ENCODE measurements at places on chromosomes 3 and 15.

- peak; percentile 40 for DNase-seq
These were observed 19.5 kb downstream of the MESD start for GRCh38 chr15:80970018-80970657.

- no peak for DNase-seq
These were observed 43.5 kb upstream of the STXBP5L start for GRCh38 chr3:120864541-120864940.

GRCh38 chr3:113867506-113867905 lies 28.9 kb downstream of the GRAMD1C start:
- DNase-seq = peak; percentile 4

- no peak for DNase-seq
These were observed 58.9 kb downstream of the SFMBT1 start for GRCh38 chr3:52986938-52987337.

DNA sequence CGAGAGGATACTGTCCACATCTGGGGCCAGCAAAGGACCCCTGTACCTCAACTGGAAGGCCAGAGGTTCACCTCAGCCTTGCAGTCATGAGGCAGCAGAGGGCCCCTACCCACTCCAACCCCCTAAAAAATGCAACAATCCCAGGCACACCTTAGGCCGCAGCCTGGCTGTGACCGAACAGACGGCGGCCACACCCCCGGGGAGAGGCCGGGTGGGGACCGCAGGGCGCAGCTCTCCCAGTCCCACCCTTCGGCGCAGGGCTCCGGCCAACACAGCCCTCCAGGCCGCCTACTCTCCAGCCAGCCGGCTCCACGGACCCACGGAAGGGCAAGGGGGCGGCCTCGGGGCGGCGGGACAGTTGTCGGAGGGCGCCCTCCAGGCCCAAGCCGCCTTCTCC lies 457 bp upstream of the DNAJA4 start:
- DNase-seq = no peak

DNA sequence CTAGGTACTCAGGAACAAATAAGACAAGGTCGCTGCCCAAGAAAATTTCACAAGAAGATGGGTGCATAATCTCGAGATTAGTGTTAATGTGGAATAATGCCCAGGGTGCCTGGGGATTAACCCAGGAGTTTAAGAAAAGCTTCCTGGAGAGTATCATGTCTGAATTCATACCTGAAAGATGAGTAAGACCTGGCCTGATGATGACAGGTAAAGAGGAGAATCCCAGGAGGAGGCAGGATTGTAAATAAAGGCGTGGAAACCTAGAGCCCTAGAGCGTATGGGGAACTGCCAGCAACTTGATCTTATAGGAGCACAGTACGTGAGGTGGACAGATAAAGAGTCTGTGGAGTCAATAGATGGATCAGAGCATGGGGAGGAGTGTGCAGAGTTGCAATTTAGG lies 43.0 kb downstream of the ARRDC4 start:
- no peak for DNase-seq

GRCh38 chr3:188671971-188672370 lies 499.8 kb upstream of the TPRG1 start:
- DNase-seq = no peak

DNA sequence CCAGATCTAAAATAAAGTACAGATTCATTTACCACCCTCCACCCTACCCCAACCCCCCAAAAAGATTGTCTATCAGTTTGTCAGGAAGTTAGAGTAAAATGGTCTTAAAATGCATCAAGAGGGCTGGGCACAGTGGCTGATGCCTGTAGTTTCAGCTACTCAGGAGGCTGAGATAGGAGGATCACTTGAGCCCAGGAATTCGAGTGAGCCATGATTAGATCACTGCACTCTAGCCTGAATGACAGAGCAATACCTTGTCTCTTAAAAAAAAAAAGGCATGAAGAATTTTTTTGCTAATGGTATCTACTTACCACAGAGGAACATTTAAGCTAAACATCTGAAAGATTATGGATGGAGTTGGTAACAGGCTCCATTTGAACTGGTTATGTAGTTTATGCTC lies 71.0 kb downstream of the RBM6 start:
- no peak for DNase-seq

DNA sequence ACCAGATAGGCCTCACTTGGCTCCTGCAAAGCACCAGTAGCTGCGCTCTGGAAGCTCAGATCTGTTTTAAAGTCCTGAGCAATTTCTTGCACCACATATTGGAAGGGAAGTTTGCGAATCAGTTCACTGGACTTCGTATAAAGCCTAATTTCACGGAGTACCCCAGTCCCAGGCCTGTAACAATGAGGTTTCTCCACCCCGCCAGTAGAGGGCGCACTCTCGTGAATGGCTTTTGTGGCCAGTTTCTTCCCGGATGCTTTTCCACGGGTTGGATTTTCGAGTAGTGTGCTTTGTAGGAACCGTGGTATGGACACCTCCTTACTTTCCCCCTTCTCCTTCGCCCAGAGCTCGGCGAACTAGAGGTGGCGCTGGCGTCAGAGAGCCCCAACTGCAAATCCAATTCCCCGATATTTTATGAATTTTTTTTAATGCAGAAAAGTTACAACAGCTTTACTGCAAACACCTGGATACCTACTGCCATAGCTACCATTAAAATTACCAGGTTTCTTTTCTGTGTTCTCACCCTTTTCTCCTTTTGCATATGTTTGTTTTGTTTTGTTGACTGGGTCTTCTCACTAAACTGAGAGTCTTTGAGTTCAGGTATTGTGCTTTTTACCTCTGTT lies 13.3 kb downstream of the RARB start:
- DNase-seq = no peak
